ENCODE measurements at places on chromosomes 3 and 15. TPM values are rescaled to one million over a fixed set of nuclear protein-coding genes. Genes with fewer than 3 reads are reported as not detected.

DNA sequence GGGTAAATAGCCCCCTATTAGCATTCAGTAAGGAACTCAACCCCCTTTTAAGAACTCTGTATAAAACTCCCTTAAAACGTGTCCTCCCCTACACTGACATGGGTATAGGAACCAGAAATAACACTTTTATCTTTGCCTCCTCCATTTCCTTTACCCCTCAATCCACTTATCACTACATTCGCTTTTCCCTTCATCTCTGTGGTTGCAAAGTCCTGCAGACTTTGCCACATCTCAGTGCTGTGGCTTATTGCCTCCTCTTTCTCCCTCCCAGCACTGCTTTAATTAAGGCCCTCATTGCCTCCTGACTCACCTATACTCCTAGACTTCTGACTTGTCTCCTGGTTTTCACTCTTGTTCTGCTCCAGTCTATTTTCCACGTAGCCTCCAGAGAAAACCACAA, 94.3 kb upstream of the GADL1 start:
- DNase-seq: no peak

DNA sequence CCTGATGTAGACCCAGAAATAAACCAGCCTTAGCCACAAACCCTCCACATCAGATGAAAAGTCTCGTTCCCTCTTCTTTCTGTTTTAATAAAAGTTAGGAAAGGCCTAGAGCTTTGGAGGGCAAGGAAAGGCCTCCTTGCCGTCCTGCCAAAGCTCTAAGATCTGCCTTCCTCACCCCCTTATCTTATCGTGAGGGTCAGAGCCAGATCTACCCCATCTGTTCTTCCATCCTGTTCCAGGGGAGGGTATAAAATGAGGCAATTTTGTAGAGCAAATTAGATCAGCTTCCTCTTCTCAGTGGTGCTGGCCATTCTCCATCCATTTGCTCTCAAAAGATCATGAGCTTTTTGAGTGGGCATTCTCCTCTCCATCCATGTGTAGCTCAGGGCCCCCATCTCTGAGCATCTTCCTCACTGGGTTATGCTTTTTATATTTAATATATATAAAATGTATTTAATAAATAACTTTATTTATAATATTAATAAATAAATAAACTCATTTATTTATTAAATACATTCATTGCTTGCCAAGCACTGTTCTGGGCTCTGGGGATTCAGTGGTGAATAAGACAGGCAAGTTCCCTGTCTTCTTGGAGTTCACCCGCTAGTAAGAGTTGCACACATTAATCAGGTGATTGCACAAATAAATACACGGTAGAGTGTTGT, 2.0 kb upstream of the SLC24A1 start:
- DNase-seq: no peak

- DNase-seq: no peak
Measured at GRCh38 chr3:189593581-189593980, 37.6 kb upstream of the TP63 start.

The P2RY13 gene
- total RNA-seq: not detected

The XCR1 gene
- total RNA-seq: not detected

DNA sequence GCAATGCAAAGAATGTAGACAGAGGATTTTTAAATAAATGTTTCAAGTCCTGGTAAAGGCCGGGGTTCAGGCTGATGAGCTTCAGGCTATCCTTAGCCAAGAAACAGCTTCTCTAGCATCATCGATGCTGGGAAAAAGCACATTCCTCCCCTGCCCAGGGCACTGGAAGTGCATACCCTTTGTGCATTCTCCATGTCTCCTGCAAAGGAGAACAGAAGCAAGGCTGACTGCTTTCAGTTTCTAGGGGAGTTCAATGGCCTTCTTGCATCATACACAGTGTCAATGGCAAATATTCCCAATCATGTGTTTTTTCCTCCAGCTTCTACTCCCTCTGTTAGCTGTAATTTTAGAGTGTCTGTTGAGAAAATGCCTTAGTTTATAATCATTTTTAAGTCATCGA, 59.9 kb downstream of the GPR176 start:
- DNase-seq: no peak

The CAPN3 gene
- 0.75 TPM for total RNA-seq

The EAF2 gene
- 6.0 TPM for total RNA-seq

The SLC9A9 gene
- total RNA-seq: 1.1 TPM

DNA sequence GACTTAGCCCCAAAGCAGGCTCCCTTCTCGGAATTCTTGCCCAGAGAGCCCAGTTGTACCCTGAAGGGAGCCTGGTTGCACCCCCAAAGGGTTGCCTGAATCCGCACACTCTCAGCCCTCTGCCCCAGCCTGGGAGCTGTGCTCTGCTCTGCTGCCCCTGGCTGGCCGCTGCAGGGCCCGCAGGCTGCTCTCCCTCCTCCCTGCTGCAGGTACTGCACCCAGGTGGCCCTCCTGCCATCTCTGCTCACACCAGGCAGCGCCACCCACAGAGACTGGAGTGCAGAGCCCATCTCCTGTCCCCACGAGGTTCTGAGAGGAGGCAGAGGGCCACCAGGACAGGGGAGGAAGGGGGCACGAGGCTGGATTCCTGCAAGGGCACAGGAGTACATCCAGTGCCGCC, 134.2 kb upstream of the NSMCE3 start:
- DNase-seq: peak; percentile 33

DNA sequence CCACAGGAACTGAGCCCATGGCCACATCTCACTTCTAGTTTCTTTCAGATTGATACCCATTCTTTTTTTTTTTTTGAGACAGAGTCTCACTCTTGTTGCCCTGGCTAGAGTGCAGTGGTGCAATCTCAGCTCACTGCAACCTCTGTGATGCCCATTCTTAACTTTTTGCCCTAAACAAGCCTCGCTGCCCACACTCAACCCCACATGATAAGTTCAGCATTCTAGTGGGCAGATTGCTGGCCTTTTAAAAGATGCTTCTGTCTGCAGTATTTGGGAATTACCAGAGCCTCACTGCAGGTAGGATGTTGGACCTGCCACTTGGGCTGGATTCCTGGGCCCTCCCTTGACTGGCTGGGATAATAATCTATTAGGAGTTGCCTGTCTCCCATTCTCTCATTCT, 51.0 kb downstream of the TRANK1 start:
- no peak for DNase-seq

DNA sequence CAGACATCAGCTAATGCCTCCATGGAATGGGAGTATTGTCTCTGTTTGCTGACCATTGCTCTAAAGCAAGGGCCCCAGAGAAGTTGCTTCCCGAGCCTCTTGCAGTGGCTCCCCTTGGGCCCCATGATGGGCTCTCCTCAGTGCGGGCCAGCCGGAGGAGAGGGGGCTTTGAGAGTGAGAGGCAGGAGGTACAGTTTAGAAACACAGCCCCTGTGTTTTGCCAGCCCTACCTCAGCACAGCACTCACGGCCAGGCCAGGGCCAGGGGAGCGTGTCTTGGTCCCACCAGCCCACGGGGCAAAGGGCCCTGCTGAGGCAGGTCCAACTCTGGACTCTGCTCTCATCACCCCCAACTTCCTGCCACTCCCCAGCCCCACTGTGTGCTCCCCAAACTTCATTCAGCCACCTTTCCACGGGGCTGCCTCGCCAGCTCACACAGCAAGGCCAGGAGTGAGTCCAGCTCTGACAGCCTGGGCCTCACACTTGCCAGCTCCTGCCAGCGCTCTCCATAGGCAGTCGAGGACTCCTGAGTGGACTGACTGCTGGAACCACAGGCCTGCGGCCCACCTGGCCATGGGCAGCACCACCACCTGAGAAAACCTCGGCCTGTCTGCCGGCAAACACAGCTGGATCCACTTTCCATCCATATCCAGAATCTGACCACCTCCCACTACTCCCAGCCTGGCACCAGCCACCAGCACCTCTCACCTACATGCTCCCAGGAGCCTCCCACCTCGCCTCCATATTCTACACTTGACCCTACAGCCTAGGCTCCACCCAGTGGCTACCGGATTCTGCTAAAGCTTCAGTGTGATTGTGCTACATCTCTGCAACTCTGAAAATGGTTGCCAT, 99.0 kb downstream of the TLE3 start:
- no peak for DNase-seq

The LXN gene
- total RNA-seq: 4.7 TPM

The AGBL1 gene
- not detected for total RNA-seq

The SCAPER gene
- 6.9 TPM for total RNA-seq

DNA sequence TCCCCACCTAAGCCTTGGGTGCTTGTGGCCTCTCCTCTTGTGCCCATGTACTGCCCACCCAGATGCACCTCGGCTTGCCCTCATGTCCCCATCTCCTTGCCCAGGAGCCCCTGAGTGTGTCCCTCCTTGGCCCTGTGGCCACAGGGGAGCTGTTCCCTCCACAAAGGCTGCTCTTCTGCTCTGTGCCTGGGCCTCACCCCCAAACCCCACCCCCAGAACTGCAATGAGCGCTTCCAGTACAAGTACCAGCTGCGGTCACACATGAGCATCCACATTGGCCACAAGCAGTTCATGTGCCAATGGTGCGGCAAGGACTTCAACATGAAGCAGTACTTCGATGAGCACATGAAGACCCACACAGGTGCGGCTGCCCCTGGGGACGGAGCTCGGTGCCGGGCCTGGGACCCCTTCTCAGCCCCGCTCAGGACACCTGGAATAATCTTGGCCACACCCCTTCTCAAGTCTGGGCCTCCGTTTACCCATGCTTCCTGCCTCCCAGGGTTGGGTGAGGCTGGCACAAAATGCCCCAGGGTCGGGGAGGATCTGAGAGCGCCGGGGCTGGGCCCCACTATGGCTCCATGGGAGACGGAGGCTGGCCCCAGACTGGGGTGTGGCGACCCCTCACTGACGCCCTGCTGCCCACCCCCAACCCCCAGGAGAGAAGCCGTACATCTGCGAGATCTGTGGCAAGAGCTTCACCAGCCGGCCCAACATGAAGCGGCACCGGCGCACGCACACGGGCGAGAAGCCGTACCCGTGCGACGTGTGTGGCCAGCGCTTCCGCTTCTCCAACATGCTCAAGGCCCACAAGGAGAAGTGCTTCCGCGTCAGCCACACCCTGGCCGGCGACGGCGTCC, 10.3 kb downstream of the ZBTB47 start:
- no peak for DNase-seq

DNA sequence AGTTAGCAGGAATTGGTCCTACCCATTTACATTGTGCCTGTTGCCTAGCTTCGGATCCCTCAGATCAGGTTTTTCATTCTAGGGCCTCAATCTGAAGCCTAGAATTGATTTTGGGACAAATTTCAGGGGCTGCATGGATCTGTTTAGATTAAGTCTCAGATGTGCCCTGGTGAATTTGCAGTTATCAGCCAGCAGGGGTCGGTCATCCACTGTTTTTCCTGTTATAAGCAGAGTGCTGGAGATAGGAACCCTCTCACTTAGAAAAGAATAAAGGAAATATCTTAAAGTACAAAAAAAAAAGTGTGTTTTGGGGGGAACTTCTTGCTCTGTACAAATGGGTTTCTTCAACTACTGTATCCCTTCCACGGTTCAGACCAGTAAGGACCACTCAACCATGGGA, 212.5 kb downstream of the BCHE start:
- no peak for DNase-seq

DNA sequence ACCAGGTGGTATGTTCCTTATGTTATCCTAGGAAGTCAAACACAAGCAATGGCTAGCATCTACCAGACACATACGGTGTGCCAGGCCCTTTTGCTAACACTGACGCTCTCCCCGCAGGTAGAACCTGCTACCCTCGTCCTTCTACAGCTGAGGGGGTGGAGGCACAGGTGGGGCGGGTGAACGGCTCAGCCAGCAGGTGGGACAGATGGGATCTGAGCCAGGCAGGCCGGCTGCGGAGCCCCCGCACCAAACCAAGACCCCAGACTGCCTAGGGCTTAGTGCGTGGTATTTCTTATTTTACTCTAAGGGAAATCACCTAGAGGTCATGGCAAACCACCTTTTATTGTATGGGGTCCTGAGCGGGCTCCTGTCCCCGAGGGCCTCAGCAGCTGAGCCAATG, 53.9 kb upstream of the PCSK6 start:
- no peak for DNase-seq

GRCh38 chr3:53226841-53227407, 28.9 kb downstream of the TKT start:
- DNase-seq: no peak

GRCh38 chr3:25480811-25481210, 52.7 kb downstream of the RARB start:
- no peak for DNase-seq

DNA sequence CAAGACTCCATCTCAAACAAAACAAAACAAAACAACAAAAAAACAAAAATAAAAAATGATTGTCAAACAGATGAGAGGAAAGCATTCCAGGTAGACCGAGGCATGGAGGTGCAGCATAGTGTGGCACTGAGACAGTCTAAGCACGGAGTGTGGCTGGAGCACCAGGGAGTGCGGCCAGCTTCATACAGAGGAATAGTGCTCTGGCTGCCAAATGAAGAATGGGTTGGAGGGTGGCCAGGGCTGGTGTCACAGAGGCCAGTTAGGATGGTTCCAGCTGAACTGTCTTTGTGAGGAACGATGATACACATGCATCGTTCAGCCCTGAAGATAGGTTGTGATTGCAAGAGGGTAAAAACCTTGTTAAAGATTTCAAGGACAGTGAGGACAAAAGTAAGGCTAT, 28.3 kb downstream of the MITF start:
- DNase-seq: no peak

DNA sequence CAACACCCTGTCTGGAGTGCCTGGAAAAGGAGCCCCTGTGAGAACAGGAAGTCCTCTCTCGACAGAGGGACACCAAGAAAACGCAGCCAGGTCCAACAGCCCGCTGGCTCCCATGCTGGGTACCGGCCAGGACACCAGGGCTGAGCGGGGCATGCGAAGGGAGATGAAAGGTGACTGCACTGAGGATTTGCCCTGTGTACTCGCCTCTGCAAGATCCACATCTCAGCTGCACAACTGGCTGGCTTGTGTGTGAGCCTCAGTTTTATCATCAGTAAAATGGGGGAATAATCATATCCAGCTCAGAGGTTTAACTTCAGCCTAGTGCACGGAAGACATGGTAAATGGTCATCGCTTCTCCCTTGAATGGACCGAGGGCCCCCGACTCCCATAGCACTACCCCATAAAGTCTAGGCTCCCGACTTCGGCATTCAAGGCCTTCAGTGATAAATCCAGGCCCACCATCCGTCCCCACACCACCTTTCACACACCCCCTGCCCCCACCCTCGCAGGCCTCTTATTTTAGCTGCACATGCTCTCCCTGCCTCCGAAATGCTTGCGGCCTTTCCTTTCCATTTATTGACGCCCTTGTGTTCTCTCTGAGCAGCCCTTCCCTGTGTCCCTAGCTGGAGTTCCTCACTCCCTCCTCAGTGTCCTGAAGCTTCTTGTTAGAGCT, 15.8 kb downstream of the ISG20 start:
- DNase-seq: peak; percentile 33

- no peak for DNase-seq
Measured at GRCh38 chr3:37530047-37530697, 331.5 kb upstream of the CTDSPL start.

The GHSR gene
- total RNA-seq: not detected

DNA sequence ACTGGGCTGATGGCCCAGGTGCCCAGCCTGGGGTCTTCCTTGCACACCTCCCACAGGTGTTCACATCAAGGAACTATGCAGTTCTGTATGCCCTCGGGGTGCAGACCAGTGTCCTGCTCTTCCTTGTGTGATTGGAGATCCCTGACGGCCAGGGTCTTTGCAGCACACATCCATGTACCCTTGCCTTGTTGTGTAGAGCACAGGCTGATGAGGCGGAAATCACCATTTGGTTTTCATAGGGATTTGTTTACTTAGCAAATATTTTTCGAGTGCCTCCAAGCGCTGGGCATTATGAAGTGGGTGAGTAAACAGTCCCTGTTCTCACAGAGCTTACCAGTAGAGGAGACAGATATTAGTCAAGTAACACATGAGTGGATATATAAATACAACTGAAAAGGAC, 209.3 kb upstream of the UMPS start:
- no peak for DNase-seq

- DNase-seq: no peak
Measured at GRCh38 chr3:177263615-177264368, 66.5 kb upstream of the TBL1XR1 start.

The STRA6 gene
- total RNA-seq: 7.6 TPM
